ENCODE measurements at places on chromosomes 4 and X.

DNA sequence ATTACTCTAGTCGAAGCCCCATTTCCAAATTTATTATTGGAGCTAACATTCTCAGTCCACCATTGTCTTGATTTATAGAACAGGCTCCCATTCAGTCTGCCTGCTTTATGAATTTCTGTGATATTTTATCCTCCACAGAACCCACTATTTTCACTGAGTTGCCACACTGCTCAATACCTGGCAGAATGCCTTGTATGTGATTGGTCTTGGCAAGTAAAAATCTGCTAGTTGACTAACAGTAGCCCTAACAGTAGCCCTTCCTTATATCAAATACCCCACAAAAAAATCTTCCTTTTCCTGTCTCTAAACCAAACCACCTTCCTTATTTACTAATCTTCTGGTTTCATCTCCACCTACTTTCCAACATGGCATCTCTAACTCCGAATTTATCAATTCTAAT, 82.6 kb downstream of the CHM start:
- no peak for DNase-seq

DNA sequence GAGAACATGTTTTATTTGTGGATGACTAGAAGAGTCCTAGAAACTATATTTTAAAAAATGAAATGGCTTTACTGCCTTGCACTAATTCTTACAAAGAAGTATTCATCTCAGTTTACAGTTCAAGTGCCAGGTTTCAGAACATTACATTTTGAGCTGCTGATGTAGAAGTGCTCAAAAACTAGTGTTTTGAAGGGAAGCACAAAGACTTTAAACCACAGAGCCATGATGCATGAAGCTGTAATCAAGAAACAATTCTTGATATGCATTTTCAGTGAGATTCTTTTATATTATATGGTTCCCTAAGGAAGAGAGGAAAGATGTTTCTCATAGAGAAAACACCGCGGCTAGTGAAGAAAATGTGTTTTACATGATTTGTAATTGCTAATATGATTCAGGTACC, 1163.0 kb downstream of the RAPGEF2 start:
- DNase-seq: no peak

DNA sequence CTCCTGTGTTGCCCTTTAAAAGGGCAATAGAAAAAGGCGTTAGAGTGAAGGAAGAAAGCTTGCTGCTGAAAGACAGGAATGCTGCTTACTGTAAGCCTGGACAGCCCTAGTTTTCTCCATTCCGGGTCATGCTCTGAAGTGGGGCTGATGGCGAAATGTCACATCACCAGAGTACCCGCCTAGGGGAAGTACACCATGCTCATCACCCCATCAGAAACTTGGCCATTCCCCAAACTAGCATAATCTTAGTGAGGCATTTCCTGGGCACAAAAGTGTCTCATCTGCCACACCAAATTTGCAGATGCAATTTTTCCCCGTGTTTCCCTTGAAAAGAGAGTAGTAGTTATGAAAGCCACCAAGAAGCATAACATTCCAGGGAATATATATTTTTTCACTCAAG, 47.8 kb upstream of the CAMK2D start:
- DNase-seq: no peak

- DNase-seq: no peak
Observed at GRCh38 chrX:15594371-15594770, 6.4 kb downstream of the ACE2 start.

GRCh38 chrX:130119312-130119898, 9.1 kb upstream of the ELF4 start:
- no peak for DNase-seq

GRCh38 chr4:118762155-118762554, 73.8 kb downstream of the SEC24D start:
- DNase-seq: no peak

- DNase-seq: no peak
Observed at GRCh38 chr4:20299515-20299914, 47.8 kb downstream of the SLIT2 start.

DNA sequence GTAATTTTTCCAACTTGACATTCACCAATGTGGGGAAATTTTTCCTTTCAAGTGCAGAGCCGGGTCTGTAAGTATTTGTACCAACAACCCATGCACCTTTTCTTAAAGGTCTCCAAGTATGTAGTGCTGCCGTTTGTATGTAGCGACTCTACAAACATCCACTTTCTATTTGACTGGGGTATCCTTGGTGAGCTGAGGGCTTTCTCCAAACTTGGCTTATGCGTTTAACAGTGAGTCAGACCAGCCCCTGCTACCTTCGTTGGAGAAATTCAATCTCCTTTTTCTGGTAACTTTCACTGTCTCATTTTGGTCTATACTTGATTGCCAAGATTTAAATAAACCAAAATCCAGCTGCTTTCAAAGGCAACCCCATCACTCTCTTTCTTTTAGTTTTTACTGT, 34.9 kb downstream of the MGST2 start:
- DNase-seq: no peak

DNA sequence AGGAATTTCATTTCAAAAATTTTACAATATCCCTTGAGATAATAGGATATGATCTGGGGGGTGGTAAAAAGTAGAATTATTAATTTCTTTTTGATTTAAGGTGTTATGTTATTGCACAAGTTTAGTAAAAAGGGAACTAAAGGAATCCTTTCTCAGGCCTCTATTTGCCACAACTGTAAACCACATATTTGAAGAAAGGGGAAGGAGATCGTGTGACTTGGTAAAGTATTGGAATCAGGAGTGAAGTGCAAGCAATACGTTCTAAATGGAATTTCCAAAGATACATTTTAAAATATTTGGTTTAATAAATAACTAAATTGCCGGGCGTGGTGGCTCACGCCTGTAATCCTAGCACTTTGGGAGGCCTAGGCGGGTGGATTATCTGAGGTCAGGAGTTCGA, 35.3 kb upstream of the SCRG1 start:
- DNase-seq: no peak

DNA sequence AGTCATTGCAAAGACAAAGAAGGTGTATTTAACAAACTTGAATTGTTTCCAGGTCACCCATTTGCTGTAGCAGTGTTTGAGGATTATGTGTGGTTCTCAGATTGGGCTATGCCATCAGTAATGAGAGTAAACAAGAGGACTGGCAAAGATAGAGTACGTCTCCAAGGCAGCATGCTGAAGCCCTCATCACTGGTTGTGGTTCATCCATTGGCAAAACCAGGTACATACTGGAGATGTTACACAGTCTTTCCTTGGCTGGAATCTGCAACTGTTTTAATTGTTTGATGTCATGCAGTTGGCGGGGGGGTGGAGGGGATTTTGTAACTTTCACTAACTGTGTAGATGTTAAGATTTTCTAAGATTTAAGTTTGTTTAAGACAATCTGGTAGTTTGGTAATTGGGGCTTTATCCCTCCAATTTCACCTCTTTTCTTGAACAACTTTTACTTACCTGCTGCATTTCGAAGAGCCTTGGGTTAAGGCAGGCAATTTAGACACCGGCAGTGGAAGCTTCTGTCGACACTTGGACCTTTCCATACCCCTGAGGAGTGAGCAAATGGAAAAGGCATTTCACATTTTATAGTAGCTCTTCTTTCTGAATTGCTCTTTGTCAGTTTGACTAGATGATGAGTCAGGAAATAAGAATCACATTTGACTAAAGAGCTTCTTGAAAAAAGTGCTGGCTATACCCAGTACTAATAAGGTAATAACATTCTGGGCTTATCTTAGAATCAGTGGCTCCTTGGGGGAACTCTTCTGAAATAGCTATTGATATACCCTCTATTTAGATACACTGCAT, 67.4 kb downstream of the EGF start:
- no peak for DNase-seq

DNA sequence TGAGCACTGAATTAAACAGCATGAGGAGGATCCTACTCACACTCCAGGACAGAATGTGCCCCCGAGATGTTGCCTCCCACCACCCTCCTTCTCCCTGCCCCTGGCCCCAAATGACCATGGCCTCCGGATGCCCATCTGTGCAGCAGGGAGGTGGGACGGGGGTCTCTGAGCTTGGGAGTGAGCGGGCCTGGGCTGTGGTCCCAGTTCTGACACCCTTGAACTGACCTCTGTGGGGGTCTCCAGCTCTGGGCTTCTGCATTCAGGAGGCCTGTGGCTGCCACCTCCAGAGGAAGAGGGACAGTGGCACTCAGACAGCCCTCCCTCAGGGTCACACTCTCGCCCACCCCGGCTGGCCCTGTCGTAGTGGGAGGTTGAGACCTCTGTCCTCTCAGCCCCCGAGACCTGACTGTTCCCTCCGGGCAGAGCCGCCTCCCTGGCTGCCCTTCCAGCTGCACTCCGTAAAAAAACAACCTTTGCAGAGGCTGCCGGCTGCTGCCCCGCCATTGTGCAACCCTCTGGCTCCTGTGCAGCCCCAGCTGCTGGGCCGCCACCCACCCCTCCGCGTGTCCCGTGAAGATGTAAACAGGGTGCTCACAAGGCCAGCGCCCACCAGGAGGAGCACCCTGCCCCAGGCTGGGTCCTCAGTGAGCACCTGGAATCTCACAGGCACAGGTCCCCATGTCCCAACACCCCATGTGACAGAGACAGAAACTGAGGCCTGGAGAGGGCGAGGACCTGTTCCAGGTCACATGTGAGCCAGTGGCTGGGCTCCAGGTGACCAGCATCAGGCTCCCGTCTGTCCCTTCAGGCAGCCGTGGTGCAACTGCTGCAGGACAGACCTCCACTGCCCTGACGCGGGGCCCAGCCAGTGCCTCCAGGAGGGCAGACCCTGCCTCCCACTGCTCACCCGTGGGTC, 39.6 kb downstream of the HTRA3 start:
- DNase-seq: no peak

DNA sequence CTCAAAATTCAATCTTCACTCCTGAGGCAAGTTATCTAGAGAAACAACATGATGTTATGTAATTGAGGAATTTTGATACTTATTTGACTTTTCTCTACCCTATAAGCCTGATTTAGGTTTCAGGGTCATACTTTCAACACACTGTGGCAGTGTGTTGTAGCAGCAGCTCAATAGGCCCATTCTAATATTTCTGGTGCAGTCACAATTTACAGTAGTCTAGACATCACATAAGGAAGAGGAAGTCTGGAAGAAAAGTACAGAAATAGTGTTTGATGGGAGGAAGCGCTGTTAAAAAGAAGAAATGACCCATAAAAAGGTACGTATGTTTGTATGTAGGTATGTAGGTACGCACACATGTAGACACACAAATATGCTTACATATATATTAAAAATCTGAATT, 194.3 kb downstream of the ARHGAP24 start:
- DNase-seq: no peak

- DNase-seq: no peak
Observed at GRCh38 chr4:187268940-187269339, 545.3 kb upstream of the FAT1 start.

GRCh38 chrX:12372111-12372510, 233.8 kb downstream of the FRMPD4 start:
- no peak for DNase-seq

- peak; percentile 38 for DNase-seq
Observed at GRCh38 chr4:62709618-62710252, 1509.6 kb downstream of the ADGRL3 start.

GRCh38 chr4:89299153-89299791, 8.3 kb downstream of the GPRIN3 start:
- no peak for DNase-seq

DNA sequence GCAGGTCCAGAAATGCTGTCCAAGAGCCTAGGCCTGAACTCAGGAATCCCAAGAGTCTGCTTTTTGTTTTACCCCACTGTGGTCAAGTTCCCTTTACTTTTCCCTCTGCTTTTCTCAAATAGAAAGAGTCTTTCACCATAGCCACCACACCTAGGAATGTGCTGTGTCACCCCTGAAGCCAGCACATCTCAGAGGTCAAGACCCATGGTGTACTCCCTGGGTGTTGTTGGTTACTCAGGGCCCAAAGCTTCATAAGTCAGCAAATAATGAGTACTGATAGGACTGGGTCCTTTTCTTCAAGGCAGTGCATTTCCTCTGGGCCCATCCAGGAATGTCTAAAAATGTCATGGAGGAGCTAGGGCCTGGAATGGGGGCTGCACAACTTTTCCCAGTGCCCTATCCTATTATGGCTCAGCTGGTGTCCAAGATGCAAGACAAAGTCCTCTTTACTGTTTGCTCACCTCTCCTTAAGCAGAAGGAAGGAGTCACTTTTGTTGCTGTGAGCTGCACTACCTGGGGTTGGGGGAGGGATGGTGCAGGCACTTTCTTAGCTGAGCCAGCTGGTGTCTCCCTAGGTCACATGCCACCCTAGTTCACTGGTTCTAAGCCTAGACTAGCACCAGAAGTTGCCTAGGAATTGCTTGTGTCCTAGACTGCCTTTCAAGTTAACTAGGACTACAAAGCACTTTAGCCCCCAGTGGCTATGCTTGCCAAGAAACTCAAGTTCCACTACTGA, 62.4 kb upstream of the RXFP1 start:
- no peak for DNase-seq

DNA sequence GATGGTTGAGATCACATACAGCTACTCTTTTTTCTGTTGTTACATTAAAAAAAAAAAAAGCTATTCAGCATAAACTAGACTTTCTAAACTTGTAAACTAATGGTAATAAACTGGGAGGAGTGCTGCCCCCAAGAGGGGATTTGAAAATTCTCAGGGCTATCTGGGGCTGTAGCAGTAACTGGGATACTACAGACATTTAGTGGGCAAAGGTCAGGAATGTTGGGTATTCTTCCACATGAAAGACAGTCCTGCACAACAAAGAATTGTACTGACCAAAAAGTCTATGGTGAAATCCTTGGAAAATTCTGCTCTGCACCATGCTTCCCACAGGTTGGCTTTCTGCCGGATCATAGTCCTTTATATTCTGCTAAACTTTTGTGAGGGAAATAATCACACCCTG, 232.6 kb upstream of the BOD1L1 start:
- DNase-seq: no peak

GRCh38 chr4:166169111-166169510, 296.1 kb downstream of the TLL1 start:
- no peak for DNase-seq

DNA sequence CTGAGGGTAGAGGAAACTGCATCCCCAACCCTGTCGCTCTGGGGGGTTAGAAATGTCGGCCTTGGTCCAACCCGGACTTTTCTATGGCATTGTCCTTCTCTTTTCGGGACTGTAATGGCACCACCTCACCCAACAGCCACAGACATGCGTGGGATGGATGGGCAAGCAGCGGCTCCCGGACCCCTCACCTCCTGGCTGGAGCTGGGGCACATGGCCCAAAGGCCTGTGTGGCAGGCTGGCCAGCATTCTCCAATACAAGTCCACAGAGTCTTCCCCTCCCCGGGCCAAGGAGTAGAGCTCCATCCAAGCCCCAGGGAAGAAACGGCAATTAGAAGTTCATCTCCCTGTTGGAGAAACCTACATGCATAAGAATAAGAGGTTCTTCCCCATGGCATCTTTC, 142.9 kb downstream of the NR3C2 start:
- DNase-seq: no peak

- DNase-seq: peak; percentile 35
Observed at GRCh38 chrX:38061335-38061734, 55.0 kb downstream of the SYTL5 start.

- no peak for DNase-seq
Observed at GRCh38 chr4:115418635-115419396, 305.4 kb upstream of the NDST4 start.

- no peak for DNase-seq
Observed at GRCh38 chr4:95540227-95540626, 8.5 kb downstream of the UNC5C start.
